ENCODE measurements at places on chromosomes 2 and 18.

GRCh38 chr2:172442072-172442895, 14.9 kb downstream of the ITGA6 start:
- no peak for DNase-seq

DNA sequence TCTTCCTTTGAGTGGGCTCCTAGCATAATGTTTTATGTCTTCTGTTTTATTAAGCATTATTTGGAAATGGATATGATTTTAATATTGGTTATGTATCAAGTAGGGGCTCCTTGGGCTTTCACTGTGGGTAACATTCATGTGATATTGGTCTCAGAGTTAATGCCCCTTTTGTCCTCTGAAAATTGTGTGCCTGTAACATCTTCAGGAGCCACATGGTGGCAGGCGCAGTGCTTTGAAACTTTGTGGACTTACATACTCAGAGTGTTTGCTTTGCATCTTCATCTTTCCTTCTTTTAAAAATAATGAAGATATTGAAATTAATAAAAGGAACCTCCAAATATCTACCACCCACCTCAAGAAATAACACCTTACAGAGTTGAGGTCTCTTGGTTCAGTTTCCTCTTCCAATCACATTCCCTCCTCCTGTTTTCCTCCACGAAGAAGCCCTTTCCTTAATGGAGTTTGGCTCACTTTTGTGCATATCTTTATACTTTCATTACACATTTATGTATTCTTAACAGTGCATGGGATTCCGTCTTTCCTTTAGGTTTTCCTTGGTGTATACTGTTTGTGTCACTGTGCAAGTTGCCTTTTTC, 73.5 kb downstream of the LIMS1 start:
- DNase-seq, result no peak

DNA sequence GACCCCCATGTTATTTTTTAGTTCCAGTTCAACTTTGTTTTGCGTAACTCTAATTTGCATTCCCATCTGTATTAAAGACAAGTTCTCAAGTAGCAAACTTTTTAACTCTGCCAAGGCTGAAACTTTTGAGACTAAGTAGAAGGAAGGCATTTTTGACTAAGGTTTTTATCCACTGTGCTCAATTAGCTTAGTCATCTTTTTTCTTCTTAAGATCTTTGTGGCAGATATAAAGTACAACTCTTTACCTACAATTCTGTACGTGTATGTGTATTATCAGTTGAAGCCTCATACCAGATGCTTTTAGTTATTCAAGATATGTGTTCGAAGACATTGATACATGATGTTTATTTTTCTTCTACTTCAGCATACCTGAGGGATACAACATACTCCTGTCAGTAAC, 41.6 kb downstream of the CREB1 start:
- no peak for DNase-seq

GRCh38 chr2:147689220-147689909, 155.5 kb upstream of the ACVR2A start:
- DNase-seq, result no peak

DNA sequence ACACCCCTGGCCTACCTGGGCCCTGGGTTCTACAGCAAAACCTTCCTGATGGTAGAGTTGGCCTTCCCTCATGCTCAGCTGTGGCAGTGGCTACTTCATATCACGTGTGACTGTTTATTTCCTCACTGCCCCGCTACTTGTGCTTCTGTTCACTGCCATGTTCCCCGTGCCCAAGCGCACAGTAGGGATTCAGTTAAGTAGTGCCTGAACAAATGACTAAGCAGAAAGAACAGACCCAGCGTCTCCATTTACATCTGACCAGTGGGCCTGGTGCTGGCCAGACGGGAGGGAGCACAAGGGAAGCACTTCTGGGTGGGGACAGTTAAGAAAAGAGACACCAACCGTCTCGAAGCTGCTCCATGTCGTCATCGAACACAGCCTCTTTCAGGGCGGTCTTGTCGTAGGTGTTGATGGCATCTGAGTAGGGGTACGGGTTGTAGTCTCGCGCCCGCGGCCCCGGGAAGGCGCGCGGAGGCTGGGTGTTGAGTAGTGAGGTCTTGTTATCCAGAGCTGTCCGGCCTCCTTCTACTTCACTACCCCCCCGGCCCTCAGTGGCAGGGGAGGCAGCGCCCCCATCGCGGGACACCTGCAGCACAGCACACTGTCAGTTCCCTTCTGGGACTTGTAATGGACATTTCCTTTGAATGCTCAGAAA, 82.4 kb upstream of the TFCP2L1 start:
- DNase-seq, result no peak

GRCh38 chr2:104658144-104658835, 195.6 kb upstream of the POU3F3 start:
- DNase-seq, result no peak

DNA sequence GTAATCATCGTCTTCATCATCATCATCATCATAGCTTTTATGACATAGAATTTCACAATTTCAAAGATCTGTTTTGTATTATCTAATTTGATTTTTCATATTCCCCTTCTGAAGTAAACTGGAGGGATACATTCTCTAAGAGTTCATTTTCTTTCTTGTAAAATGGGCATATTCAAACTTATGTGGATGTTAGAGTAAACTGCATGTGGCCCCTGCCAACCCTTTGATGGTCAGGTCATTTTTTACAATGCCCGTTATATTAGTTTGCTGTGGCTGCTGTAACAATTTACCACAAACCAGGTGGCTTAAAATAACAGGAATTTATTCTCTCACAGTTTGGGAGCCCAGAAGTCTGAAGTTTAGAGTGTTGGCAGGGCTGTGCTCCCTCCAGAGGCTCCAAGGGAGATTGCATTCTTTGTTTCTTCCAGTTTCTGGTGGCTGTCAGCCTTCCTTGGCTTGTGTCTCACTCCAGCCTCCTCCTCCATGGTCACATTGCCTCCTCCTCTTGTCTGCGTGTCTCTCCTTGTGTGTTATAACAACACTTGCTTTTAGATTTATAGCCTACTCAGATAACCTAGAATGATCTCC, 127.5 kb upstream of the MMADHC start:
- no peak for DNase-seq

DNA sequence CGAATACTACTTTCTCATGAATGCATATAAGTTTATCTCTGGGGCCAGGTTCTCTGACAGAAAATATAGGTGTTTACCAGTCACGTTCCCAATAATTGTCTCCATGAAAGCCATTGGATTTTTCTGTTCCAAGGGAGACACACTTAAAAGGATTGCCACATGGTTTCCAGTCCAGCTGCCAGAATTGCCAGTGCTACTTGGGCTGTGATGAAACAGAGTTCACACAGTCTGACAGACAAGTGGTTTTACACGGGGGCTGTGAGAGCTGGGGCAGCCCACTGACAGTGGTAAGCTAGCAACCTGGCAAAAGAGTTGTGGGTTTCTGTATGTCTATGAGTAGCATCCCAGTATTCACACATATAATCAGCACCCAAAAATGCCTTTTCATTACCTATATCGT, 27.7 kb upstream of the ATRAID start:
- DNase-seq, result no peak

DNA sequence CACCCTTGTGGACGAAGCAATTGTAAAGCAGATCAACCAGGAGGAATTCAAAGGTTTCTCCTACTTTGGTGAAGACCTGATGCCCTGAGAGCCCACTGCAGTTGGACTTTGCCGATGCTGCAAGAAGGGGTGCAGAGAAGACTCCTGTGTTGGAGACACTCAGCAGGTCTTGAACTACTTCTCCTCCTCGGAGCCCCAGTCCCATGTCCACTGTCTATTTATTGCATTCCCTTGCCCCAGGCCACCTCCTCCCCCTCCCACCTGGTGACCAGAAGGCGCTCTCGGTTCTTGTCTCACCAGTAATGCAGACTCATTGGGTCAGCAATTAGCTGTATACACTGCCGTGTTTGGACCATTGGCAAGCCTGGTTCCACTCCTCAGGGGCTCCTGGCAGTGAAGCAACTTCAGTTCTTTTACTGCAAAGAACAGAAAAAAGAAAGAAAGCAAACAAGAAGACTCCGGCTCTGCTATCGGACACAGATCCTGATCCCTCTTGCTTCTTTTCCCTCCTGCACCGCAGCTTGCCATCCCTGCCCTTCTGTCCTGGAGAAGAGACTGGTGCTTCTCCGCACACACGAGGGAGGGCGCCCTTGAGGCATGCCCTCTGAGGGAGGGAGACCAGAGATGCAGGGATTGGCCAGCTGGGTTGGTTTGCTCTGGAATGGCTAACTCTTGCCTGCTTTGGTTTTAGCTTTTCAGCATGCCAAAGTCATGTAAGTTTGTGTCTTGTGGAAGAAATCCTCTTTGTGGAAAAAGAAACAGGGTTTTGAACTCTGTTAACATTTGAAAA, 112.2 kb upstream of the EPAS1 start:
- no peak for DNase-seq

DNA sequence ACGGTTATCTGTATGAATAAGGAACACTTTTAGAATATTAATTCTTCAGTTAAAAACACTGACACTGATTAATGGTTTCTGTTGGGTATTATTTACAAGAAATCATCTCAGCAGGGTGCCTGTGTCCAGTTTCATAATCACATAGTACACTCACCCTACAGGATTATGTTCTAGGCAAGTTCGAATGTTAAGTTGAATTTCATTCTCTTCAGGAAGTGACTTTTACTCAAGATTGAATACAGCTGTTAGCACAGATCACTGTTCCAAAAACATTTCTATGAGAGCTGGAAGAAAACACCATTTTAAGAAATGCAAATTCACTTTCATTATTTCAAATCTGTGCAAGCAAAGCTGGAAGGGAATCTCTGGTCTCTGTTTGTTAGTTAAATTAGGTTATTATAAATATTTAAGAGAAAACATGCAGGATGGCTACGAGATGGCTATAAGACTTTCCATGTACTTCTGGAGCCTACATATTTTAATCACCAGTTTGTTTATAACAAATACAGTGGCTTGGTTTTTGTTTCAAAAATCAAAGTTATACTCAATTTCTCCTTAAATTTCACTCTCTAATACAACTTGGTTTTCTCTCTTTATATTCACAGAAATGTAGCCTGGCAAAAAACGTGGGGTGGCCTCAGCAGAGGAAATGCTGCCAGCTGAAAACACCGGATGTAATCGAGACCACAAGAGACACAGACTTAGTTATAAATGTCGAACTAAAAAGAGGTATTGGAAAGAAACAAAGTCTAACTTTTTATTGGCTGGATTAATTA, 65.8 kb downstream of the RBMS1 start:
- DNase-seq, result no peak

- no peak for DNase-seq
Observed at GRCh38 chr18:55214969-55215368, 255.7 kb upstream of the CCDC68 start.

DNA sequence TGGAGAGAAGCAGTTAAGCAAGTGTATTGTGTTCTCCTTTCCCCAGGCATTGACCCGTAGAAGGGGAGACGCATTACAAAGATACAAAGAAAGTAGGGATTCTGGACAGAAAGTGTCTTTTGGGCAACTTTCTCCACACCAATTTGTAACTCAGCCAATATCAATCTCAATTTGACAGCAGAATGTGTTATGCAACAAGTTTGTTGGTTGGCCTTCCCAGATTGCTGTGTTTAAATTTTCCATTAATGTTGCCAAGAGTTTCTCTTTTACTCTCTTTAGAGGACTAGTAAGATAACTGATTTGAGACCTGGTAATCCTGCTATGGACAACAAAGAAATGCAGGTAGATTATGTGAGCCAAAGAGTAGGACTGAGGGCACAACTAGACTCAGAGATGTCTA, 279.6 kb downstream of the ZNF804A start:
- no peak for DNase-seq

DNA sequence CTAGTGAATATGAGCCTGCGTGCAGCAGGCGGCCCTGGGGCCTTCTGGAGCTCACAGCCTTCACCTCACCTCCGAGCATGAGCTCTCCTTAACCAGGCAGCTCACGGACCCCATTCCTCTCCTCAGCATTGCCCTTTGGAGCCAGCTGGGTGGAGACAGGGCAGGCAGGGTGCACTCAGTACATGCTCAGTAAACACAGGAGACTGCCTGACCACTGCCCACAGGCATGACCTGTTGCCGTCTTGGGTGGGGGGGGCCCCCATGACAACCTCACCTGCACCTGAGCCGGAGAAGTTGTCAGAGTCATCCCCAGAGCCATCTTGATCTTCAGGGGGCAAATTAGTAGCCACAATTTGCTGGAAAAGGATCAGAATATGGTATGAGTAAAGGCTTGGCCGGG, 19.9 kb downstream of the SDC1 start:
- DNase-seq, result no peak

DNA sequence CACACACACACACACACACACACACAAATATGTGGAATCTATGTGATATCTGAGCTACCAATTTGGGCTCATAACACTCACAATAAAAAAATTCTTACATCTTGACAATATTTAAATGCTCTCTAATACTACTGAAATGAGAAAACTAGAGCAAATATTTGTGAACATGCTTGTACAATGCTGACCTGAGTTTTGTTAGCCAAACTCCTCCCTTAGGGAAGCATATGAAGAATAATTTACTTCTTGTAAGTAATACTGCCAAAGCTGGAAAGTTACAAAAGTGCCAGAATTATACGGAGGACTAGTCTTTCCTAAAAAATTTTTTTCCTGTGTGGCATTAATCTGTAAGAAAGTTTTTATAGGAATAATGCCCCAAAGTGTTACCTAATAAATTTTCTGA, 18.5 kb downstream of the MBD2 start:
- DNase-seq, result no peak

GRCh38 chr18:24868760-24869237, 408.4 kb downstream of the HRH4 start:
- DNase-seq, result no peak

DNA sequence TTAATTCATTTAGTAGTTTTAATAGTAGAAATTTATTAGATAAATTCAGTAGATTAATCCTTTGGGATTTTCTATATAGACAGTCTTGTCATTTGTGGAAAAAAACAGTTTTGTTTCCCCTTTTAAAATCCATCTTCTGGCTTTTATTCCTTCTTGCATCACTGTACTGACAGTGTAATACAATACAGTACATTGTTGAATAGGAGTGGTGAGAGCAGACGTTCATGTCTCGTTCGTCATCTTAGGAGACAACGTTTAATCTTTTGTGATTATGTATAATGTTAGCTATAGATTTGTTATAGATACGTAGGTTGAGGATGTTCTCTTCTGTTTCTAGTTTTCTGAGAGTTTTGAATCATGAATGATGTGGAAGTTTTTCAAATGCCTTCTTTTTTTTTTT, 61.8 kb downstream of the NCOA1 start:
- no peak for DNase-seq

Measured in cortex of kidney (tissue), 1 donor.